ENCODE measurements at places on chromosomes 5 and 9.

- no peak for DNase-seq
Observed at GRCh38 chr5:178403351-178403750, 170.7 kb upstream of the PHYKPL start.

GRCh38 chr9:120791161-120791560 is 2.1 kb downstream of the FBXW2 start:
- no peak for DNase-seq

- DNase-seq: no peak
Observed at GRCh38 chr9:113313261-113313660, 10.1 kb upstream of the RNF183 start.

DNA sequence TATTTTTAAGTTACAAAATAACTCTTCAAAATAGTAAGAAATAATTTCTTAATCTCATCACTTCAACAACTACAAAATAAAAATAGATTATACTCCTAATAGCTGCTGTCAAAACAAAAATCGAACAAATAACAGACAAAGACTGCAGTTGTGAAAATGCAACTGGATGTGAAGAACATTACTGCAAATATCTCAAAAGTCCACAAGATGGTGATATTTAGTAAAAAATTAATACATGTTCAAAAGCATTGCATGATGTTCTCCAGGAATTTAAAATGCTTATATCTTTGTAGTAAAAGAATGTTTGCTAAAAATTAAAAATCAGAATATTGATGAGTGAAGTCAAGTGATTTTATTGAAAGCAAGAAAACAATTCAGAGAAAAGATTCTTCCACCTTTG is 66.2 kb downstream of the MPDZ start:
- no peak for DNase-seq

DNA sequence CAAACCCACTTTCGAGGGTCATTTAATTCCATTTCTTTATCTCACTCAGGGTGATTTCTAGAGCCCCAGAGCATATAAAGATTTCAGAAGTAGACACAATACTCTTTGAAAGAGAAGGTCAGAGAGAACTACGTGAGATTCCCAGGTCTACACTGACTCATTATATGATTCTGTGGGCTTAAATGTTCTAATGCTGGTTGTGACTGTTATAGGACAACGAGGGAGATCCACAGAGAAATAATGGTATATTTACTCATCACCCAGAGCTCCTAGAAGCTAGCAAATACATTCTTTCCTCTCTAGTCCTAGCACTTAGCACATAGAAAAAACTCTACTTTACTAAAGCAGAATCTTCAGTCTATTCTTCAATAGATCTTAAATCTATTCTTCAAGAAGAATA is 39.4 kb upstream of the GRAMD2B start:
- no peak for DNase-seq

DNA sequence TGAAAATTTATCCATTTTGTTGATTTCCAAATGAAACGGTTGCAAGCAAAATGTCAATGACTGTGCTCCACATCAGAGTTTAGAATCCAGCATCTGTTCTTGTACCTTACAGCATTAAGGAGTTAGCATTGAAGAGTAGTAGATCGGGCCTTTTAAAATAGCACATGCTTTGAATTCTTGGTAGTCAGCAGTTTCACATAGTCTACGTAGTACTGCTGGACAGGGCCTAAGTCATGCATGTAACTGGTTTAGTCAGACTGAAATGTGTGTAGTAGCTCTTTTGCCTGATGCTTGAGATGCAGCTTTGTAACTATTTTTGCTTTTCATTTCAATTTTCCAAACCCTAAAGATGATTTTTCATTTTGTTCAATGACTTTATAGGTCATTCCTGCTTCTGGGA is 19.8 kb downstream of the LECT2 start:
- no peak for DNase-seq

- no peak for DNase-seq
Observed at GRCh38 chr5:72355706-72356299, 35.6 kb downstream of the PTCD2 start.

DNA sequence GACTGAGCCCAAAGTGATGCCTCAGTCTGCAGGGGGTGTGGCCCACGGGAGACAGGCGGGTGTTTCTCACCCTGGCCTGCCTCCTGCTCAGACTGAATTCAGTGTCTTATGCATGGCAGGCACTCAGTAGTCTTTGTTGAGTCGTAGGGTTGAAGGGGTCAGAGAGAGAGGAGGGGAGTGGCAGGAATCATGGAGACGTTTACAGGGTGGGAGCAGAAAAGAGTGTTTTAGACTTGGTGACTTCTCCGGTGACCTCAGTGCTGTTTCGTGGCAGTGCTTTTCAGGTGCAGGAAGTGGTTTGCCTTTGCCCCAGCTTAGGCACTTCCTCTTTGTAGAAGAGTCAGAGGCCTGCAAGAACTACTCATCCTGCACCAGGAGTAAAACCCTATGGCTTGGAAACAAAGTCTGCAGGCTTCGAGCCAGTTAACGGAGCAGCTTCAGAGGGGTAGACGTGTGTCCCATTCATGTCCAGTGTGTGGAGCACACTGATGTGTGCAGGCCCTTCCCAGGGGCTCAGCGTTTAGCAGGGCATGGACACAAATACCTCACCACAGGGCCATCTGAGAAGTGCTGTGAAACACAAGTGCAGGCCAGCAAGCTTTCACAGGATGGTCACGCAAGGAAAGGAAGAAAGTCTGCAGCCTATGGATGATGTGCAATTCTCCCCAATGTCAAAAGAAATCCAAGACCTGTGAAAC is 24.5 kb upstream of the SEMA4D start:
- peak; percentile 39 for DNase-seq

GRCh38 chr5:156328161-156328560 is 1.2 kb downstream of the SGCD start:
- DNase-seq: no peak

- DNase-seq: no peak
Observed at GRCh38 chr5:151132963-151133362, 24.6 kb downstream of the ANXA6 start.

DNA sequence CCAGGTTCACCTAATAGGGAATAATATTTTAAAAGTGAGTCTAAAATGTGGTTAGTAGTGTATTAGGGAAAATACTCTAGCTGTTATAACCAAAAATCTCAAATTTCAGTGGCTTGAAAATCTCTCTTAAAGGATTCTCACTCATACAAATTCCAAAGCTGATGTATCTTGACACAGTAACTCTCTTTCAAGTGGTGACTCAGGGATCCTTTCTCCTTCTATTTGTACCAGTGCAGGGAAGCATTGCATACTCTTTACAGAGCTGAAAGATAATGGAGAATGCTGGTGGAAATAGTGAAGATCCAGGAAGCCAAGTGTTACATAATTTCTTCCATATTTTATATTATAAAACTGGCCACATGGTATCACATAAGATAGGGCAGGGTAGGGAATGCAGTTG is 560.2 kb upstream of the CDH9 start:
- no peak for DNase-seq

- no peak for DNase-seq
Observed at GRCh38 chr5:111668477-111669414, 88.2 kb downstream of the NREP start.

DNA sequence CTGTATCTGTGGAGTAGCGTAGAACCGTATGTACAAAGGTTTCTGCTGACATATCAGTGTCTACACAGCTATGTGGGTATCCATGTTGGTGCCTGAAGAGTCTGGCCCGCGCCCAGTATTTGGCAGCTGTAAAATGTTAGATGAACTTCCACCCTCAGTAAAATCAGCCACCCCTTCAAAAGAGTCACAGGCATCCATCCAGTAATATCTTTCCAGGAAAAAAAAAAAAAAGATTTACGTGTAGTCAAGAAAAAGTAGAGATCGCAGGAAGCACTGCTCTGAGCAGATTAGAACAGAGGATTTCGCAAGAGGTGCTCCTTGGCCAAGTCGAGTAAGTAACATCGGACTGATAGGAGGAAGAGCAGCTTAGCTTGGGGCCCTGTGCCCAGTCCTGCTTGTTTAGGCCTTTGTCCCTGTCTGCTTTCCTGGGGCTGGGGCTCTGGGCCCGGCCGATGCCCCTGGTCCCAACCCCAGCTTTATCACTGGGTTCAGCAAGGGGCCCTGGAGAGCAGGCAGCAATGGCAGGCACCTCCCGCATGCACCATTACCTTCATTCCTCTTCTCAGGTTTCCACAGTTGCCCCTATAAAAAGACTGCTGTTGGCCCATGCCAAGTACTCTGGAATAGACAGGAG is 21.2 kb downstream of the DAPK1 start:
- peak; percentile 74 for DNase-seq

- peak; percentile 35 for DNase-seq
Observed at GRCh38 chr9:93898502-93899426, 56.4 kb downstream of the BARX1 start.

GRCh38 chr9:91060520-91061343 is 259.1 kb downstream of the SYK start:
- DNase-seq: peak; percentile 70

- DNase-seq: no peak
Observed at GRCh38 chr9:101764472-101764871, 26.0 kb upstream of the GRIN3A start.

DNA sequence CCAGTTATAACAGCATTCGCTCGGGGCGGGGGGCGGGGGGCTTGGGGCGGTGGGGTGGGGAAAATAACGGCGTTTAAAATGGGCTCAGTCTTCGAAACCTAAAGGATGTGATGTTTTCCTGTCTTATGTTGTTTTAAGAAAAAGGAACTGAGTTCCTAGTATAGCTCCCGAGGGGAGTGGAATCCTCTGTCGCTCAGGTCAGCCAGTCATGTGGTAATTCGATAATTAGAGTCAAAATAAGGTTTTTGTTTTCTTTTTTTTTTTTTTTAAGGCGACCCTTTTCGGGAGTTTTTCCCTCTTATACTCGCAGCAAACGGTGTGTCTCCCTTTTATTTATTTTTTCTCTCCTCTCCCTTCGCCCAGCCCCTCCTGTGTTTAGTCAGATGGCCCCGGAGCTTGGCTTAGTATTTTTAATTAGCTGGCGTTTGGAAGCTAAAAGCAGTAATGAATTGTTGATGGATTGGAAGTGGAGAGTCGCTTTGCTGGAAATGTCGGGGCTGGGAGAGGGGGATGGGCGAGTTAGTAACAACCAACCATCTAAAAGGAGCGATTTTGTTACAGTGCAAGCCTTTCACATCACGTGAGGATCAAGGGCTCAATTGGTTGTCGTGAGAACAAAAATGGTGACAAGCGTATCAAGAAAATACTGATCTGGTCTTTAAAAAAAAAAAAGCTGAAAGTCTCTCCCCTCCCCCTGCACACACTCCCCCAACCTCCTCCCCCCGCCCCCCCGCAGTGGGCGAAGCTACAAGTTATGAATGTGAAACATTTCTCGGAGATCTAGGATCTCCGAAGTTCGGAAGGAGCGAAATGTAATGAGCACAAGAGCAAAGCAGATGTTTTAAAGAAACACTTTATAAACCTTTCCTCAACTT is 714 bp upstream of the ZNF608 start:
- DNase-seq: peak; percentile 89

- no peak for DNase-seq
Observed at GRCh38 chr5:89823046-89823445, 586.5 kb downstream of the CETN3 start.

DNA sequence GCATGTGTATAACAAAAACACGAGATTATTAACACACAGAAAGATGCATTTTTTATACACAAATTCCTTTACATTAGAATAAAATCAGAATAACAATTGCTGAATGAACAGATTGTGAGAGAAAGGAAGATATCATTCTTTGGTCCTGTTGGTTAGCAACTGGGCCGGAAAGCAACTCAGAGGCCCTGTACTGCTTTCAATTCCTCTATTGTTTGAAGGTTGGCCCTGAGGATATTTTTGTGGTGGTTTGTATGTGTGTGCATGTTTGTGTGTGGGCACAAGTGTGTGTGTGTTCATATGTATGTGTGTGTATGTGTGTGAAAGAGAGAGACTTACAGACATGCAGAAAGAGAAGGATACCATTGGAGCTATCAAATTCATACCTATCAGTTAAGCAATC is 356.8 kb upstream of the DMAC1 start:
- DNase-seq: no peak

DNA sequence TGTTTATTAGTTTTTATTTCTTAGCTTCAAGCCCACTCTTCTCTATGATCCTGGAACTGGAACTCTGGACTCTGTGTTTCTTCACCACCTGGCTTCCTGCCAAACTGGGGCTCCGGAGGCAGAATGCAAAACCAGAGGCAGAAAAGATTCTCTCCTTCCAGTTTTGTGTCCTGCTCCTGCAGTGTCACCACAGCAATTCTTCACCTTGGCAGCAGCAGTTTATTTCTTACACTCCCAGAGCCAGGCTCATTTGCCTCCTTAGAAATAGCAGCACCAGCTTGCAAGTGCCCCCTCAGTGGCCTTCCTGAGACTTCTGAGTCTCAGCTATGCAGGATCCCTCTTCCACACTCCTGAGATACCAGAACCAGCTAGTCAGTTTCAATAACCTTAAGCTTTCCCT is 26.7 kb upstream of the CAMK4 start:
- DNase-seq: peak; percentile 54

GRCh38 chr9:12906646-12907045 is 131.8 kb downstream of the LURAP1L start:
- no peak for DNase-seq

- DNase-seq: peak; percentile 36
Observed at GRCh38 chr9:122220673-122221182, 8.0 kb downstream of the LHX6 start.

DNA sequence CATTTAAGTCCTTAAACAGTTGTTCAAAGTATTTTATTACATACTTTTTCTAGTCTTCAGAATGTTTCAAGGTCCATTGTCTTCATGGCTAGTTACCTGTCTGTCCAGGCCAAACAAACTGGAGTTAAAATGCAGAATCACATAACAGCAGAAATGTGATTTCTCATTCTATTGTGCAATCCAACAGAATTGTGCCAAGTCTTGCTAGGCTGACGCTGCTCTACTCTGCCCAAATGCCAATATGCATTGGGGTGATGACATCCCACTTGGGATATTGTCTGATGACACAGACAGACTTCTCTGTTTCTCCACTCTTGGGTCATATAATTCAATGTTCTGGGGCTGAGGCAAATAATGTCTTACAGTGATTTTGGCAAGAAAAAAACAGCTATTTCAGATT is 5.2 kb upstream of the SLC22A5 start:
- DNase-seq: no peak

GRCh38 chr9:13860019-13860418 is 453.9 kb downstream of the NFIB start:
- no peak for DNase-seq

DNA sequence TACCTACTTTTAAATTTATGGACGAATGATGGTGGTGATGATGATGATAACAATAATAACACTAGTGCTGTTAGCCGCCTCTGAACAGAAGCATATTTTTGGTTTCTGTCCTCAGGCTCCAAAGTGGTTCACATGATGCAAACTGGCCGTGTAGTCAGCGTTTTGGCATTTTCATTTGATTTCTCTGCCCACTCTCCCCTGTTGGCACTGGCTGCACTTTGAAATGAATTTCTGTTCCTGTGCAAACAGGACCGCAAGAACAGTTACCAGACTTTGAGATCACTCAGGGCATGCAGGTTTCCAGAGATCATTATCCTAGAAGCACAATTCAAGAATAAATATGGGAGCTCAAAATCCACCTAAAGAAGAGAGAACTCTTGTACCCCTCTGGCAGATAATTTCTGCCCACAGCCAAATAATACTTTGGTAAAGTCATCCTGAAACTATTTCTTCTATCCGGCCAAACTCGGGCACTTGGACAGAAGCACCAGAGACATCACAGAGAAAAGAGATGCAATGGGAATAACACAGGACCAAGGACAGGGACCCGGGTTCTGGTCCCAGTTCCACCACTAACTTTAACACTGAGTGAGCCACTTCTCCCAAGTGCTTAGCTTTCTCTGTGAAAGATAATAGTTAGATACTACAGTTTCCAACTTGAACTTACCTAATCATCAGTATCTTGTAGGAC is 201.7 kb upstream of the PTGER4 start:
- no peak for DNase-seq

All from sciatic nerve (tissue), 2 donors.